ENCODE measurements at places on chromosomes 2 and 18.

DNA sequence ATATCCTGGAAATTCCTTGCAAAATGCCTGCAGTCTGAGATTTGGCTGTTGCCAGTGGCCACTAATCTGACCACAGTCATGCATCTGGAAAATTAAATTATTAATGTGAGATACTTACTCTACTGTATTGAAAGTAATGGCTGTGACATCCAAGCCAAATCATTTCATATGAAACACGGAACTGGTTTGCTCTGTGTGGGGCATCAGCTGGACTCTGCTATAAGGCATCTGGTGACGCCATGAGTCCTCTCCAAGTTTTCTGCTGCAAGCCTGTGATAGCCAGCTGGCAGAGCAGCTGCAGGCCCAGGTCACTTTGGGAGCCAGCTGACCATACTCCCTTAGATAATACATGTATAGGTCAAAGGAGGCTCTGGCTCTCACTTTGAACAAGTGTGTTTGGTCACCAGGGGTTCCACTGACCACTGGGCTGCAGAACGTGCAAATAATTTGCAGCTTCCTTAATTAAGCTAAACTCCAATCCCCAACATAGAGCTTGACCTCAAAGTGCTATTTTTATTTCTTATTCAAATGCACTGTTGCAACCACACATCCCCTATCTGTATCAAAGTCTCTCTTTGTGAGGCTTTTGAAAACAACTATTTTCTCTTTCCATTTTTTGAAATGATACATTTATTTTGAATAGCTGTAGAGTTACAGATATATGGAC, 152.9 kb downstream of the NCKAP5 start:
- DNase-seq: no peak

- no peak for DNase-seq
These were observed 236.1 kb downstream of the VAPA start for GRCh38 chr18:10149768-10150556.

- DNase-seq: no peak
These were observed 29.2 kb downstream of the MROH2A start for GRCh38 chr2:233807215-233807865.

- no peak for DNase-seq
These were observed 15.0 kb downstream of the NFU1 start for GRCh38 chr2:69422198-69422597.

- DNase-seq: no peak
These were observed 50.4 kb upstream of the ERMN start for GRCh38 chr2:157376041-157376440.

- DNase-seq: no peak
These were observed 550.7 kb downstream of the RNF144A start for GRCh38 chr2:7467782-7468447.

DNA sequence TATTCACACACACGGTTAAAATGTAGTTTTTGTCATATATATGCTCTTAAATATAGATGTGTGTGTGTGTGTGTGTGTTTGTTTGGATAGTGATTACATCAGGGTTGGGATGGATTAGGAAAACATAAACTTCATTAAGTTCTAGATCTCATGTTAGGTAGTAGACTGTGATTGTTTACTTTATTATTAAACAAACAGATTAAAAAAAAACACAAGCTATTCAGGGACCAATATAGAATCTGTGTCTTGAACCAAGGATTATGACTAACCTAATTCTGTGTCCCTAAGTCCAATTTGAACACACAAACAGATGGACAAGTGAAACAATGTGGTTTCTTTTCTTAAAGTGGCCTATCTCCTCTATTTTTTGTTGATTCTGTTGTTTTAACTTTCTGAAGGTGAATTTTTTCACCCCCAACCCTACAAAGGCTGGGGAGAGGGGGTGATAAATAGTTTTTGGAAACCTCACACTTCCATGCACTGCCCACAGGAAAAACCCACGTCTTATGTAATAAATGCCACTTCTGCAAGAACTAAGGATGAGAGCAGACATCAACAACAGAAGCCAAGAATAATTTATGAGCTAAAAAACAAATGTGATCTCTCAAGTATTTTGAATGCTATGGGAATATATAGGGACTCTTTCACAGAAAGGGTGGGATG, 40.7 kb downstream of the IL1R2 start:
- DNase-seq: no peak

GRCh38 chr2:70995426-70995729, 705 bp upstream of the TEX261 start:
- DNase-seq: no peak

GRCh38 chr2:86520153-86520552, 43.1 kb downstream of the CHMP3 start:
- no peak for DNase-seq

- DNase-seq: no peak
These were observed 122.8 kb downstream of the ATP9B start for GRCh38 chr18:79191956-79192355.

GRCh38 chr2:65067806-65068553, 11.8 kb downstream of the CEP68 start:
- DNase-seq: no peak

DNA sequence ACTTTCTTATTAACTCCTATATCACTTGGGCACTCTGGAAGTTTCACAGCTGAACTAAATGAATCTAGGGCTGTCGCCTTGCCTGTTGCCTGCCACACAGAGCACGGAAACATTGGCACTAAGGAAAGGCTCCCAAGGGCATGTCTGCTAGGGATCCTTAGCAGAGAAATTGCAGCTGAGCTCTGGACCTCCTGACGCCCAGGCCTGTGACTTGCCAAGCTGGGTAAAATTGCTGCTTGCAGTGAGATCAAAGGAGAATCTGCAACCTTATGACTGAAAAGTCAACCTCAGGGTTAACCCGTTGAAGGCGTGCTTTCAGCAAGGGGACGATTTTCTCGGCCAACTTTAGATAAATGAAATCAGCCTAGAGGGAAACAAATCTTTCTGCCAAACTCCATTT, 189.8 kb downstream of the NCK2 start:
- no peak for DNase-seq

DNA sequence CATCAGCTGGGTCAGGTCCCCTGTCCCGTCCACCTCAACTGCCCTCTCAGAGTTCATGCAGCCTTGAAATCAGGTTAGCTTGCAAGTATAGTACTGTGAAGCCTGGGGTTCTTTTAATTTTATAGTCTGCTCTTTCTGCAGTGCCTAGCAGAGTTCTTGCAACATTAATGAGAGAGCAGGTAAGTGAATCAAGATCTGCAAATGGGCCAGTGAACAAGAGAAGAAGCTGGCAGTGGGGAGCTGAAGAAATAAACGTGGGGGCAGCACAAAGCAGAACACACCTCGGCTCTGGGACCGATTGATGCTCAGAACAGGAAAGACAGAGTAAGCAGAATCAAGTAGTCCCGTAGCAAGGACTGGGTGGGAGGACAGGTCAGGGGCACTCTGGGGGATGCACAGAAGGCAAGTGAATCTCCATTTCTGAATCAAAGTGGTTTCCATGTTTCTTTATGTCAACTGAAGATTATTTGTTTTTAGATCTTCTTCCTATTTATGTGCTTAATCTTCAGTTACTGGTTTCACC, 675.5 kb downstream of the RNF144A start:
- DNase-seq: no peak

DNA sequence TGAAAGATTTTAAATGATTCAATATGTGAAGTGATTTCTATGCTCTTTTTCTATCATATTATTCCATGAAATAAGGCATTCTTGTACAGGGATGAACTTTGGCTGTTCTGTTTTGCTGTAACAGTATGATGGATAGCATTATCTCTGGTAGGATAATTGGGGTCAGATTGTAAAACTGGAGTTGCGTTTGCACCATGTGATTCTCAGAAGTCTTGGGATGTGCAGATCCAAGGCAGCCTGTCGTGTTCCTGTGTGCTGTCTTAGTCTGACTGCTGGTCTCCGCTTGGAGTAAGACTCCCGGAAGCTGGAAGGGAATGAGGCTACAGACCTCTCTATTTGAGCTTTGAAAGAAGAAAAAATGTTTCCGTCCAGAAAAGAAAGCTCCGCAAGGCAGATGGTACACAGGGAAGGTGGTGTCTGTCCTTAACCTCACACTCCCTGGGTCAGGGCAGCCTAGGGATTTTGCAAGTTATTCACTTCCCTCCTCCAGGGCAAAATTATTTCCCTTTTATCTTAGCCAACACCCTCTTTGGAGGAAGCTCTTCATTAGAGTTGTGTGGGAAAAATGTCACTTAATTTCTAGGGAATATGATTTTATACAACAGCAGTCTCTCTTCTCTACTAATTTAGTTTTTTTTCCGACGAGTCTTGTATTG, 250.6 kb downstream of the PTPRM start:
- DNase-seq: no peak

- DNase-seq: no peak
These were observed 12.5 kb upstream of the HNRNPLL start for GRCh38 chr2:38615237-38615636.

DNA sequence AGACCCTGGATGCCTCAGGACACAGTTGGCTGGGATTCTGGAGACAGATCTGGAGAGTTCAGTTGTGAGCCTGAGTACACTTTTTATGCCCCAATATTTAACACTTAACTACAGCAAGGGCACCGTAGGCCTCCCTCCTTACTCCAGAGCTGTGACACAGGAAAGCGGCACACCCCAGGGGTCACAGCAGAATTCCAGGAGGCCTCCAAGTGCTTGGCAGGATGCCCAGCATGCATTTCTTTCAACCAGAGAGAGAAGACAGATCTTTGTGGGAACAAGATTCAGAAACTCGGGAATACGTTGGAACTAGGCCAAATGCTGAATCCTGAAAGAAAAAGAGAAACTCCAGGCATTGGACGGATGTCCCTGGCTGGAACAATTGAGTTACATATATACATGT, 199.2 kb upstream of the NT5C1B start:
- no peak for DNase-seq

GRCh38 chr18:36186461-36187192, 670 bp upstream of the MOCOS start:
- no peak for DNase-seq

DNA sequence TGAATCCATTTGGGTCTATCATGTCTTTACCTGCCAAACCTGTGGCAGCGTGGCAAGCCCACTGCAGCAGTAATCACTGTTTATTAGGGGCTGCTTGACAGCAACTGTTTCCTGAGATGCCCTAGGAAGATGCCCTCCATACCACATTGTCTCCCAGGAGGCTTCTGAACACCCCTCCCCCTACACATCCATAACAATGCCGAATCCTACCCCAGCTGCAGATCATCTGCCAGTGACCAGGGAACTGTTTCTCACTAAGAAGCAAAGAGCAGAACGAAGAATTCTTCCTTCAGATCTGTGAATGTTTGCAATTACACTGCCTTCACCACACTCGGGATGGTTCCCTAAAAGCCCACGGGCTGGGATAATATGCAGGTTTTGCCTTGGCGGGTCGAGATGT, 127.8 kb downstream of the VIT start:
- no peak for DNase-seq

- DNase-seq: no peak
These were observed 10.9 kb downstream of the PGAP1 start for GRCh38 chr2:196915507-196916189.

GRCh38 chr2:222381566-222381965, 42.8 kb upstream of the SGPP2 start:
- no peak for DNase-seq

DNA sequence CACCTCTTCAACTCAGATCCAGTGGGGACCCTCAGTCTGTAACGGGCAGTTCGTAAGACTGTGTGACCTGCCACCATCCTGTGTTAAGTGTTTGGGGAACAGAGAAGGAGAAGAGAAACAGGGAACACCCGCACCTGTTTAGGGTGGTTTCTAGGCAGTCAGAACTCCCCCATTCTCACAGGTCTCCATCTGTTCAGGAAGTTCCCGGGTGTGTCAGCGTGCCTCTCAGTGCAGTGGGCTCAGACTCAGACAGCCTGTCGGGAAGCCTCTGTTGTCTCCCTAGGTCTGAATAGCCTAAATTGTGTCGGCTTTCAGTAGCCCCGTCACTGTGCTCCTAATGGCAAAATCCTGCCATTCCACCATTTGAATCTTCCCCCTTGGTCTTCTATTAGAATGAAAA, 256.6 kb downstream of the LOXHD1 start:
- DNase-seq: no peak

- DNase-seq: no peak
These were observed 311.1 kb downstream of the NR4A2 start for GRCh38 chr2:156021146-156022040.

DNA sequence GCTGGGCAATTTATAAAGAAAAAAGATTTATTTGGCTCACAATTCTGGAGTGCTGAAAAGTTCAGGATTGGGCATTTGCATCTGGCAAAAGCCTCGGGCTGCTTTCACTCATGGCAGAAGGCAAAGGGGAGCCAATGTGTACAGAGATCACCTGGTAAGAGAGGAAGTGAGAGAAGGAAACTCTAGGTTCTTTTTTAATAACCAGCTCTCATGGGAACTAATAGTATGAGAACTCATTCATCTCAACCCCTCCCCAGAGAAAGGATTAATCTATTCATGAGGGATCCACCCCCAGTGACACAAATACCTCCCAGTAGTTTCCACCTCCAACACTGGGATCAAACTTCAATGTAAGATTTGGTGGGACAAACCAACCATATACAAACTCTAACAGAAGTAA, 129.0 kb downstream of the EVA1A start:
- DNase-seq: no peak

GRCh38 chr18:34841891-34842290, 131.8 kb downstream of the DTNA start:
- no peak for DNase-seq

DNA sequence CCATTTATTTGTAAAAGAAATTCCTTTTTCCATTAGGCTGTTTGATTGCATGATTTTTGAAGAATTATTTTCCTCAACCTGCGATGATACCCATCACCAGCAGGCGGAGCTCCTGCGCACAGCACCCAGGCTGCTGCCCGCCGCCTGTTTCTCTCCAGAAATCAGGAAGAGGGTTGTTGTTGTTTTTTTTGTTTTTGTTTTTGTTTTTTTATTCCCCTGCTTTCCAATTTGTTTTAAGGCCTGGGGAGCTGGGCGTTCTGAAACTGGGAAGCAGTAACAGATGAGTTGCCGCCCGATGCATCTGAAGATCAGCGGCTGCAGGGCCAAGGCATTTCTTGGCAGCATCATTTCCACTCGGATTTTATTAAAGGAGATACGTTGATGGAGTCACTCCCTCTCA, 132.1 kb downstream of the MBP start:
- no peak for DNase-seq

GRCh38 chr2:160440888-160441287, 52.7 kb downstream of the RBMS1 start:
- no peak for DNase-seq

- DNase-seq: no peak
These were observed 5.7 kb upstream of the SERPINB2 start for GRCh38 chr18:63881851-63882250.

GRCh38 chr2:54814389-54815147, 91.1 kb downstream of the EML6 start:
- DNase-seq: no peak

DNA sequence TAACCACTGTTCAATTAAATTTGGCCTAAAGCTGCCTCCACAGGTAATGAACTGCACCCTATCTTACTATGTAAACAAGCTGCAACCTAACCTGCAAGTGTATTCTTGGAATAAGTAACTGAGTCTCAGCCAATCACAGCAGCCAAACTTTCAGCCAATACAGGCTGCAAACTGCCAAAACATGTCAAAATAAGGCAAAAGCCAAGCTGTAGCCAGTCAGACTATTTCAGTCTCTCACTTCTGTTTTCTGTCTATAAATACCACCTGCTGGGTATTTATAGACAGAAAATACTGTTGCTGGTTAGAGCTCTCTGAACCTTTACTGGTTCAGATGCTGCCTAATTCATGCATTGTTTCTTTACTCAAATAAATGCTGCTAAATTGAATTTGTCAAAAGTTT, 14.3 kb downstream of the C2orf76 start:
- no peak for DNase-seq

All from caudate nucleus (tissue), 63 donors.